ENCODE measurements at places on chromosomes 7 and 10.

- no peak for DNase-seq
These were observed 62.0 kb downstream of the CFAP46 start for GRCh38 chr10:132880128-132880981.

GRCh38 chr7:122136639-122137245 lies 7.3 kb downstream of the AASS start:
- DNase-seq = no peak

GRCh38 chr10:117418121-117418520 lies 42.9 kb upstream of the PDZD8 start:
- no peak for DNase-seq

- DNase-seq = peak; percentile 34
These were observed 226.1 kb downstream of the PTEN start for GRCh38 chr10:88089498-88089897.

GRCh38 chr10:87927091-87927490 lies 63.7 kb downstream of the PTEN start:
- DNase-seq = no peak

- no peak for DNase-seq
These were observed 30.2 kb upstream of the CXCL12 start for GRCh38 chr10:44415121-44415520.

- no peak for DNase-seq
These were observed 2.5 kb upstream of the HNRNPF start for GRCh38 chr10:43411536-43411935.

GRCh38 chr7:127886248-127886647 lies 145.0 kb downstream of the LRRC4 start:
- no peak for DNase-seq

DNA sequence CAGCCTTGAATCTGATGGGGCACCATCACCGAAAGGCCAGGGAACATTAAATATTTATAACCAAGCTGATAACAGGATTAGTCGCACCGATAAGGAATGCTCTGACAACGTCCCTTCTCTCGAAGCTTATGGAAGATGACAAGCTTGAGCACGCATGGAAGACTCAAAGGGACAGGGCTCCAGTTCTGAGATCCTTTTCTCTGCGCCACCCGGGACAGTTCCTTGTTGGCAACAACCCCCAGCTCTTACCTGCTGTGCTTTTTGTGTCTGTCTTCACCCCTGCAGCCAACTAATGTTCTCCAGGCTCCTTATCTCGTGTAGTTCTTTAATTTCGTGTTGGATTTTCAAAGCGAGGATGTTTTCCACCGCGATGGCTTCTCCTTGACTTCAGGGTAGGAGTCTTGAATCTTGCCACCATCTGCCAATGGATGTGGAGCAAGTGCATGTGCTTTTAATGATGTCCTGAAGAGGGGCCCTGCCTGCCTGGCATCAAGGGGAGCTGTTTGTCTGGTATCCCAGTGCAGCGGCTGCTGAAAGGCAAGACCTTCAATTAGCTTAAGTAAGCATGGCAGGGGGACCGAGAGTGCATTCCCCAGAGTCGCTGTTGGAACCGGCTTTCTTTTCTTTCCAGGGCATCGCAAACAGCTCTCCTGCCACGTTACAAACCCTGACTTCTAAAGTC lies 354 bp upstream of the FERD3L start:
- peak; percentile 18 for DNase-seq

- DNase-seq = no peak
These were observed 155.6 kb downstream of the ANLN start for GRCh38 chr7:36545291-36545690.

- no peak for DNase-seq
These were observed 219.5 kb upstream of the ZNF804B start for GRCh38 chr7:88540012-88540411.

GRCh38 chr7:48090095-48090805 lies 1.2 kb downstream of the UPP1 start:
- DNase-seq = no peak

DNA sequence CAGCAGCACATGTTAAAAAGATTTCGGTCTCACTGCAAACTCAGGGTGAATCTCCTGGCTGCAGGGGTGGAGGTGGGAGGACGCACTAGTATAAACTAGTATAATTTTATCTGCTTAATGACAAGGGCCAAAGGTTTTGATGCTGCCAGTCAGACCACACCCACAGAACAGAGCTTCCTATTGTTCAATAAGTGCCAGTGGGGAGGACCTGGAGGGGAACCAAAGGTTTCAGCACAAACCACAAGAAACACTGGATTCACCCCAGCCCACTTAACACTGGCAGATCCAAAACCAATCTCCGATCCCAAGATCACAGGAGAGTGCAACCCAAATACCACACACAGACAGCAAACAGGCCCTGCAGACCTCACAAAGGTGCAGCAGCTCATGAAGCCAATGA lies 6.6 kb downstream of the VOPP1 start:
- DNase-seq = no peak

DNA sequence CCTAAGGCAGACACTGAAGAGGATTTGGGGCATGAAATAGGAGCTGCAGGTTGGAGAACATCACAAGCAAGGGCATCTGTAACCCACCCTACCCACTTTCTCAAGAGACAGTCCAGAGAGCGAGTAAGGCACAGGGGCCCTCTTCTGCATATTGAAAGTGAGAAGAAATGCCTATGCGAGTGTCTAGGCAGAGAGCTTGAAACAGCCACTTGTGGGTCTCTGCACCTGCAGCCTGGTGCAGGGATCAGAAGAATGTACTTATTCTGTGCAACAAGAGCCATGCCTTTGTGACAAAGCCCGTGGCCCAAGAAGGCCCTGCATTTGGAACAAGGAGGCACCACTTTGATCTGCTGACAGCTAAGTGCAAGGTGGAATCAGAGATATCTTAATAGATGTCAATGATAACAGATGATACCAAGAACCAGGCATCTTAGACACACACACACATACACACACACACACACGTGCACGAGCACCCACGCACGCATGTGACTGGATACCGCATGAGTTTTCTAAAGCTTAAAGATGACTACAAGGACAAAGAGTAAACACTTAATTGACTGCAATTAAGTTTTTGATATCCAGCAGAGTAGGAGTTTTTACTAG lies 89.3 kb downstream of the NPSR1 start:
- peak; percentile 17 for DNase-seq

GRCh38 chr10:77290528-77291155 lies 347.0 kb downstream of the KCNMA1 start:
- no peak for DNase-seq

DNA sequence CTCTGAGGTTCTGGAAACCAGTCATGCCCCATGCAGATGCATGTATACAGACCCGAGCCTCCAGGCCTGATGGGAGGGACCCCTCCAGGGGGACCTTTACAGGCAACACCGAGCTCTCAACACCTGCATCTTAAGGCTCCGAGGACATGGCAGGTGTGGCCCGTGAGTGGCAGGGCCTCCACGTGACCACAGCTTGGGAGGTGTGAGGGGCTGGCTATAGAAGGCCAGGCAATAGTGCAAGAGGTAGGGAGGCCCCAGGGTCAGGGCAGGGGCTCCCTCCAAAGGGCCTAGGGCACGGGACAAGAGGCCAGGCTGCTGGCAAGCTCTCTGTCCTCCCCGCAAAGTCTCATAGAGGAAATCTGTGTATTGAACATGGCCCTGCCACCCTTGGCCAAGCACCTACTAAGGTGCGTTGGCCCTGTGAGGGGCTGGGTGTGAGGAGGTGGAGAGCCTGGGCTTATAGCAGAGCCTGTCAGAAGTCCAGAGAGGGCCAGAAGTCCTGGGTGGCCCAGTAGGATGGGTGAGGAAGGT lies 134.2 kb downstream of the PTPN20 start:
- no peak for DNase-seq

- DNase-seq = no peak
These were observed 7.3 kb upstream of the C10orf95 start for GRCh38 chr10:102458656-102459055.

DNA sequence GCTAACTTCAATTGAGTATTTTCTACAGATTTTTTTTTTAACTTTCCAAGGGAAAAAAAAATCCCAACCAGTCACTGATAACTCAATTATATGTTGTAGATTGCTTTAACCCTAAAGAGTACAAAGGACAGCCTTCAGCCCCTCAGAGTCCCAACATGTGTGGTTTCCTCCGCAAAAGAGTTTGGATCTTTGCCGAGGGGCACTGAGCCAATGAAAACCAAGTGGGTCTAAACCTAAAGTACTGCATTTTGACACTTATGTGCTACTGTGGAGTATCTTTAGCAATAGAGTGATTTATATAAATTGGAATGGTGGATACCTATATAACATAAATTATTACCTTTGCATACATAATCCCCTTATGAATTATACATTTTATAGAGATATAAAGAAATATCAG lies 91.5 kb downstream of the SEMA3D start:
- DNase-seq = no peak

DNA sequence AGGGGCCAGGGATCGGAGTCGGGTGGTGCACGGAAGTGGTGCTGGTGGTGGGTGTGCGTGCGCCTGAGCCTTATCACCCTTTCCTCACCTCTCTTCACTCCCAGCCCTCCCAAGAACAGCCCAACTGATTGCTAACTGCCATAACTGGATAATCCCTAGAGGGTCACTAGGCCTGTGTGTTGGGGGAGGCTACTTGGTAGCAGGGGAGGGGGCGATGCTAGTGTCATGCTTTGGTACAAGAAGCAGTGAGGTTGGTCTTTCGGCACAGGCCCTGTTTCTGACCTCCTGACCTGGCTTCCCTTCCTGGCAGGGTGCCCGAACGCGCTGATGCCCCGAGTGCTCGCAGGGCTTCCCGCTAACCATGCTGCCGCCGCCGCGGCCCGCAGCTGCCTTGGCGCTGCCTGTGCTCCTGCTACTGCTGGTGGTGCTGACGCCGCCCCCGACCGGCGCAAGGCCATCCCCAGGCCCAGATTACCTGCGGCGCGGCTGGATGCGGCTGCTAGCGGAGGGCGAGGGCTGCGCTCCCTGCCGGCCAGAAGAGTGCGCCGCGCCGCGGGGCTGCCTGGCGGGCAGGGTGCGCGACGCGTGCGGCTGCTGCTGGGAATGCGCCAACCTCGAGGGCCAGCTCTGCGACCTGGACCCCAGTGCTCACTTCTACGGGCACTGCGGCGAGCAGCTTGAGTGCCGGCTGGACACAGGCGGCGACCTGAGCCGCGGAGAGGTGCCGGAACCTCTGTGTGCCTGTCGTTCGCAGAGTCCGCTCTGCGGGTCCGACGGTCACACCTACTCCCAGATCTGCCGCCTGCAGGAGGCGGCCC lies 652 bp downstream of the KAZALD1 start:
- peak; percentile 73 for DNase-seq

DNA sequence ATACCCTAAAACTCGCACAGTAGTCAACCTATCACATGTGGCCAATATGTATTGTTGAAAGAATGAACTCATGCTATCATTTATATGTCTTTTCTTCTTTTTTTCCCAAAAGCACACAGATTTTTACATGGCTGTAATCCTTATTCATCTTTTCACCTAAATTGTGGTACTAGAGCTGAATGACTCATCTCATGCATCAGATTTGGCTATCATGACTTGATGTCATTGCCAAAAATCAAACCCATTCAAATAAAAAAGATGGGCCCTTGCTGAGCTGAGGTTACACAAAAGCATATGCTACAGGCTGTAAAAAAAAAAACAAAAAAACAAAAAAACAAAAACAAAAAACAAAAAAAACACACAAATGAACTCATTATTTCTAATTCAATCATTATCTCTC lies 3.3 kb upstream of the LMOD2 start:
- no peak for DNase-seq

DNA sequence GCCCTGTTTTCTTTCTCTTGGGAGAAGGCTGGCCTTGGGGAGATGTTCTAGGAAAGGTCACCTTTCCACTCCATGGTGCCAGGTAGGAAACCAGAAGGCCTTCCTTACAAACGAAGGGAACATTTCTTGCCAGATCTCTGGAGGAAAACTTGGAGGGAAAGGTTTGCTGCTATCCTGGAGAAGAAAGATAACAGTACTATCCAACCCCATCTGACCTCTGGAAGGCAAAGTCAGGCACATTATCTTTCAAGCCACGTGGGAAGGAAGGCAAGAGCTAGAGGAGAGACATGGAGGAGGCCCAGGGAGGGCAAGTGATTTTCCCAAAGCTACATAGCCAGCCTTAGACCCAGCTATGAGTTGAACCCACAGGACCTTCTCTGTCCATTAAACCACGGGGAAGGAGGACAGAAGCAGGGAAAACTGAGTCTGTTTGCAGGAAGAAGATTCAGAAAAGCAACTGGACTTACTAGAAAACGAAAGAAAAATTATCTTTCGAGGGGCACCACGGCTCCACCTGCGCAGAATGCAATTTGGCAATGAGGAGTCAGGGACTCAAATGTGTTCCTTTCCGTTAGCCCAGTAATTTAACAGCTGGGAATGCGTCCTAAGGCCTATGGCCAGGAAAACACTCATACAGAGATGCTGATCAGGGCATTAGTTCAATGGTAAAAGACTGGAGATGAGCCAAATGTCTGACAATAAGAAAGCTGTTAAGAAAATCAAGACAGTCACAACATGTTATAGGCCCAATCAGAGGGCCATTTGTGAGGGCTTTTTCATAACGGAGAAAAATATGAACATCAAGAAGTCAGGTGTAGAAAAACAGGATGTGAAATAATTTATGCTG lies 32.0 kb upstream of the PSAP start:
- no peak for DNase-seq

- no peak for DNase-seq
These were observed 246.2 kb downstream of the MAD1L1 start for GRCh38 chr7:1986366-1987083.

DNA sequence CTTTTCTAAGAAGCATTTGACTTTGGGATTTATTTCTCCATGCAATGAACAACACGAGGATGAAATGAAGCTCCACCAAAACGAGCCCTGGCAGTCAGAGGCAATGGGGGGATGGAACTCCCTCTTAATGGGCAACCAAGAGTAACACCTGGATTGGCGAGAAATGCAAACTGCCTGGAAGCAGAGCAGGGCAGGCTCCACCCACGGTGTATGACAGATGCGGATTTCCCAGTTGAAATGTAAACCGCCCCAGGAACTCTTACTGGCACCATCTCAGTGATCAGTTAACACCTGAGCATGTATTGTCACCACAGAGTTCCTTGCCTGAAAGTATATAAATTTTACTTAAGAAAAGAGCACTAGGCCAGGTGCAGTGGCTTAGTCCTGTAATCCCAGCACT lies 47.3 kb upstream of the AUTS2 start:
- DNase-seq = no peak

- no peak for DNase-seq
These were observed 196.9 kb downstream of the ZEB1 start for GRCh38 chr10:31515819-31516402.

GRCh38 chr10:411603-412002 lies 276.3 kb downstream of the ZMYND11 start:
- DNase-seq = no peak

- DNase-seq = no peak
These were observed 32.8 kb upstream of the DLG5 start for GRCh38 chr10:77959384-77959783.

GRCh38 chr7:48875045-48875916 lies 49.1 kb upstream of the CDC14C start:
- peak; percentile 61 for DNase-seq

- peak; percentile 58 for DNase-seq
These were observed 111.1 kb downstream of the EBF3 start for GRCh38 chr10:129852829-129853561.
